ENCODE measurements at places on chromosomes 5 and 9.
A peak's percentile ranks its signal among the peaks of the same experiment; 100 is the strongest.

DNA sequence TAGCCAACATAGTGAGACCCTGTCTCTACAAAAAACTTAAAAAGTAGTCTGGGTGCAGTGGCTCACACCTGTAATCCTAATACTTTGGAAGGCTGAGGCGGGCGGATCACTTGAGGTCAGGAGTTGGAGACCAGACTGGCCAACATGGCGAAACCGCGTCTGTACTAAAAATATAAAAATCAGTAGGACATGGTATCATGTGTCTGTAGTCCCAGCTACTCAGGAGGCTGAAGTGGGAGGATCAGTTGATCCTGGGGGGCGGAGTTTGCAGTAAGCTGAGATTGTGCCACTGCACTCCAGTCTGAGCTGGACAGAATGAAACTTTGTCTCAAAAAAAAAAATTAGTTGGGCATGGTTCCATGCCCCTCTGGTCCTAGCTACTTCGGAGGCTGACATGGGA, 57.9 kb upstream of the MIER3 start:
- DNase-seq: no peak

- DNase-seq: no peak
Measured at GRCh38 chr9:93601666-93602065, 25.3 kb downstream of the PHF2 start.

- no peak for DNase-seq
Measured at GRCh38 chr9:111063332-111063731, 25.1 kb upstream of the LPAR1 start.

- DNase-seq: no peak
Measured at GRCh38 chr5:104084896-104085295, 522.3 kb upstream of the NUDT12 start.

- DNase-seq: no peak
Measured at GRCh38 chr5:88778736-88779135, 104.2 kb downstream of the MEF2C start.

- DNase-seq: no peak
Measured at GRCh38 chr5:56070851-56071465, 76.2 kb upstream of the IL6ST start.

DNA sequence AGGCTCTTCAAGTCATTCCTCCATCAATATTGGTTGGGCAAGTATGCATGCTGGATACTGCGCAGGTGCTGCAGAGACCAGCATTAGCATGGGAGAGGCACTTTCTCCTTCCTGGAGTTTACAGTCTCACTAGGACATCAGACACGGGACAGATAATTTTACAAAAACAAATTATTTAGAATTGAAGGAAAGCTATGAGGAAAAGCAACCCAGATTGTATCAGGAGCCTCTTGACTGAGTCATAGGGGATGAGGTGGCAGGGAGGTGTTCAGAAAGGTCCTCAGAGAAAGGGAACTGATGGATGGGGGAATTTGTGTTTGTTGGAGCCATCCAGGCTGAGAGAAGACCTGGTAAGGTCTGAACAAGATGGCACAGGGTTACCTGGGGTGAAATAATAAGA, 24.5 kb upstream of the RAB14 start:
- no peak for DNase-seq

GRCh38 chr5:17470064-17470463, 28.0 kb upstream of the TAF11L2 start:
- no peak for DNase-seq

DNA sequence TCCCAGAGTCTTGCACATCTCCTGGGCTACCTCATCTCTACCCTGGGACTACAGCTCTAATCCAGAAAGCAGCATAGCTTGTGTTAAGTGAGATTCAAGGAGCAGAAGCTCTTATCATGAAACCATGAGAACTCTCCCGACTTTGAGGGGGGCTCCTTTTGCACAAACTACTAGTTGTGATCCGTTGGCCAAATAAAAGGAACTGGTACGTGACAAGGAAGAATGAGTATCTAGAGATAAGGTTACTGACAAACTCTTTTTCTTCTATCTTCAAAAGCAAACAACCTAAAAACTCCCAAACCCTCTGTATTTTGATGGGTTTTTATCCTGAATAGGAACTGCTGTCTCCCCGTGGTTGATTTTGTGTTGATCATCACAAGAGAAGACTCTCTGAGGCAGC, 168.5 kb downstream of the SLC24A2 start:
- no peak for DNase-seq

- DNase-seq: no peak
Measured at GRCh38 chr5:97531549-97531948, 348.5 kb upstream of the RIOK2 start.

DNA sequence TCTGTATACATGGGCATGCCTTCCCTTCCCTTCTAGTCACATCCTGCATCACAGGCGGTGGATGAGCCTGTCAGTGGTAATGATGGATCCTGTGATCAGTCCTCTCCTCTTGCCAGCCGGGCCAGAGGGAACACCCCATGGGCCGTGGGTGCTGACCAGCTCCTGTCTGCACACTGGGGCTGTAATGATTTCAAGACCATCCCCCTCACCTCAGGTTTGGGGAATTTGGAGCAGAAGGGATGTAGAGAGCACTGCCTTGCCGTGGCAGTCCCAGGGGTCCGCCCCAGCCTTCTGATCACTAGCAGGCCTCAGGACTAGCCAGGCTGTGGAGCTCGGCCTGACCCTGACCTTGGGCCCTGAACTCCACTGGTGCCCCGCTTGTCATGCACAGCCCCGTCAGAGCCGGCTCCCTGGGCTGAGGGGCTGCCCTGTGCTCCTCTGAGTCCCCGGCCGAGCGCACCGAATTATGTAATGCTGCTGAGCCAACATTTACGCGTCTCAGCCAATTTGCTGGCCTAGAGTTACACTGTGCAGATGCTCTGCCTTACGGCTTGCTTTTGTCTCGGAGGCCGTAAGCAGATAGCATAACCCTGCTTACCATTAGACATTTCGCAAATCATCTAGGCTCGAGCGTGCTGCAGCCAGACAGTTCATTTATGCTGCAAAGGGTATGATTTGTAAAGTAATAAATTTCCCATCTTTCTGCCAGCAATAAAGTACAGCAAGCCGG, 155.3 kb downstream of the MACROH2A1 start:
- DNase-seq: no peak

GRCh38 chr9:137820161-137820855, 57.3 kb upstream of the CACNA1B start:
- DNase-seq: no peak

GRCh38 chr9:92294297-92294676, 790 bp upstream of the IARS1 start:
- no peak for DNase-seq

- no peak for DNase-seq
Measured at GRCh38 chr5:141954194-141954593, 3.8 kb downstream of the PCDH12 start.

- DNase-seq: no peak
Measured at GRCh38 chr5:5726401-5726800, 303.9 kb downstream of the ICE1 start.

GRCh38 chr9:95627802-95628201, 111.0 kb upstream of the PTCH1 start:
- no peak for DNase-seq

- DNase-seq: no peak
Measured at GRCh38 chr5:63022403-63022802, 443.8 kb downstream of the LRRC70 start.

DNA sequence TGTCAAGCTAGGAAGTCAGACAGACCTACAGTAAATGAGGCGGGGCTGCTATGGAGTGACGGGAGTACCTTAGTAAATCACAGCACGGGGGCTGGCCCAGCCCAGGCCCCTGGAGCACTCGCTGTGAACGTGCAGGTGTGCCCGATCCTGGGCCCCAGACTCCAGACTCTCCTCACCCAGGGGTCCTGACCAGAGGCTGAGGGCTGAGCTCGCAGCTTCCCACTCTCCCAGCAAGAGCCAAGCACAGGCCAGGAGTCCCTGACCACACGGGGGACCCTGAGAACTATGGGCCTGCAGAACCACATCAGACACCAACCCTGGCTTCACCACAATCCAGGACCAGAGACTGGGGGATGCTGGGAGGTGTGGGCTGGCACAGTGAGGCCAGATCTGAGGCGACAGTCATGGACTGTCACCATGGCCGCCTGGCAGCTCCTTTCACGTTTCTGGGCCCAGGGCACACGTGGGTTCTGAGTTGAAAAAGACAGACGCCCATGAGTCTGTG, 73.4 kb downstream of the ADAMTS2 start:
- no peak for DNase-seq

DNA sequence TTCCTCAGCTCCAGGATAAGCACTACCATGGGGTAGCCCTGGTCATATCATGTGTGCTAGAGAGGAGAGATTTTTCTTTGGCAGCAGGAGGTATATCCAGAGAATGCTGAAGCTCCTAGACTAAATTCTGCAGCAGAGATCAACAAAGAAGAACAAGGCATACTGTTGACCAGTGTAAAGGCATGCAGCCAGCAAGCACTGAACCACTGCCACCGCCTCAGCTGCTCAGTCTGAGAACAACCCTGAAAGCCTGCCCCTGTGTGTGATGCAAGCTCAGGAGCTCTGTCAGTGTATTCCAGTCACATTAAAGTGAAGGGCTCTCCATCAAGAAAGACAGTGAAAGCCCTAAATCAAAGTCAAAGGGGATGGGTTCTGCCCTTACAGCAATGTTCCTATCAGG, 439.5 kb upstream of the CD180 start:
- DNase-seq: no peak

- DNase-seq: no peak
Measured at GRCh38 chr5:27451377-27451776, 413.0 kb upstream of the CDH9 start.

DNA sequence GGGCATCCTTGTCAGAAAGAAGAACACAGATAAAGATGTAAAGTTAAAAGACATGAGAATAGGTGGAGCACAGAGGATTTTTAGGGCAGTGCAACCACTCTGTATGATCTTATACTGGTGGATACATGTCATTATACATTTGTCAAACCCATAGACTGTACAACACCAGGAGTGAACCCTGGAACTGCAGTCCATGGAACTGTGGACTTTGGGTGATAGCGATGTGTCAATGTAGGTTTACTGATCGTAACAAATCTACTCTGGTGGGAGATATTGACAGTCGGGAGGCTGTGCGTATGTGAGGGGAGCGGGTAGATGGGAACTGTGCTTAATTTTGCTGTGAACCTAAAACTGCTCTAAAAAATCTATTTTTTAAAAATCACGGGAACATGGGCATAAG, 60.6 kb downstream of the MROH2B start:
- DNase-seq: no peak

GRCh38 chr5:54440456-54440893, 15.0 kb upstream of the HSPB3 start:
- no peak for DNase-seq

DNA sequence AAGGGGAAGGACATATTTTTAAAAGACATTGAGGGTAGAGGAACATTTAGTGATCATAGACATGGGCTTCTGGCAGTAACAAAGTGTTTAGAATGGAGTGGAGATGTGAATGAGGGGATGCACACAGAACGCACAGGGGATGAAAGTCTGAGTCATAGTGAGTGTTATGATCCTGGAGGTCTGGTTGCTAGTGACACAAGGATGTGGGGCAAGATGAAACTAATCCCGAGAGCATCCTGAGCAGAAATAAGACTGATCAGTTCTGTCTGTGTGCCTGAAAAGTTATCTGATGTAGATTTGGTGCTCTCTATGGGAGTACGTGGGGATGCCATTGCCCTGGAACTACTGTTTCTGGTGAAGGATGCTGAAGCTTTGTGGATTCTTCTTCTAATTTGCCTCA, 141.1 kb downstream of the CHSY3 start:
- DNase-seq: no peak

DNA sequence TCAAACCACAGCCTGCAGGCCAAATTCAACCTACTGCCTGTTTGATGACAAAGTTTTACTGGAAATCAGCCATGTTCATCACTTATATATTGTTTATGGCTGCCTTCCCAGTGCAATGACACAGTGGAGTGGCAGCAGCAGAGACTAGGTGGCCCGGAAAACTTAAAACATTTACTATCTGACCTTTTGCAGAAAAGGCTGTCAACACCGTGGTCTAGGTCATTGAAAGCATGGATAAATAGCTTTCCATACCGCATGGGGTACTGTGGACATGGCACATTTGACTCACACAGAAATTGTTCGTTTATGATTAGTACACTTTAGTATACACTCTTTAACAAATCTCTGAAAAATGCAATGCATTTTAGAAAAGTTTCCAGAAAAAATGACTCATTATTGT, 298.3 kb upstream of the EFNA5 start:
- no peak for DNase-seq

GRCh38 chr9:97316904-97317303, 9.4 kb downstream of the CCDC180 start:
- DNase-seq: no peak

GRCh38 chr5:113759505-113759904, 246.0 kb downstream of the YTHDC2 start:
- no peak for DNase-seq

- no peak for DNase-seq
Measured at GRCh38 chr9:127974001-127974768, 6.6 kb downstream of the EEIG1 start.

DNA sequence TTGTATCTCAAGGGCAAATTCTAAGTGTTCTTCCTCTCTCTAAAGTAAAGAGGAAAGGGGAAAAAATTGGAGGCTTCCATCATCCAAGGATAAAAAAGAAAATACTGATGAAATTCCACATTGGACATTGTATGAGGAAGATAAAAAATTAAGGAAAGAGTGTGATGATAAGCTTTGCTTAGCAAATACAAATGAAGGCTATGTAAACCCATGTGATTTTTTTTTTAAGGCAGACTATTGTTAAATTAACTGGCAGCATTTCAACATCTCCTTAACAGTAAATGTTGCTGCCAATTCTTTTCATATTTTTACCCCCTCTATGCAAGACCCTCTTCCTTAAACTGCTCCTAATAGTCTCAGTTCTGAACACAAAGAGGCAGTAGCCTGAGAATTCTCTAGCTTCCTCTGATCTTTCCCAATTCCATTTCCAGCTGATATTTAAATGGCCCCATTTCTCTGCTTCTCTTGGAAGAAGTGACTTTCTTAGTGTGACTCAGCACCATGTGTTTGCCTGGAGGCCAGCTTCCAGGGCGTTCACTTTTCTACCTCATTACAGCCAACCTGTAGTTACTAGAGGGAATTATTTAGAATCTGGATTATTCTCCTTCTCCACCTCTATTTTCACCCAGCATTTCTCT, 159.7 kb downstream of the TLE1 start:
- DNase-seq: peak; percentile 45

GRCh38 chr5:160867976-160868375, 16.0 kb upstream of the ATP10B start:
- DNase-seq: no peak

DNA sequence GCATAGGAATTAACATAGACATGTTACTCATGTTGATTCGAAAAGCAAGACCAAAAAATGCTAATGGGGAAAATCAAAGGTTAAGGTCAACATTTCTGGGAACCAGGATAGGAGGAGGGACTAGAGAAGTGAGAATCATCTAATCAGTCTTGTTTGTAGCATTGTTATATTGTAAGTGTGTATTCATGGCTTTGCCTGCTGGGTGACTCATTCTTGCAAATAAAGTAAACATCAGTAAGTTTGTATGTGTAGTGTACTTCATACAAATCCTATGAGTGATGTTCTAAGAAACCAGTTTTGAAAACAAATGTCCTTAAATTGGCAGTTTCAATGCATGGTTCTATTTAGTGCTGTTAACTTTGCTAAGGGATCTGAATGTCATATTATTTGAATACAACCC, 79.0 kb upstream of the TMEM252 start:
- no peak for DNase-seq

All from kidney epithelial cell (primary cell).